Activated CD4-positive, CD25-positive, alpha-beta regulatory T cell treated with anti-CD3 and anti-CD28 coated beads, Interleukin-2, amount 50 U/mL, for 24 hours (primary cell): ENCODE measurements at places on chromosomes 2 and 18.

GRCh38 chr18:75159238-75159518, 49.8 kb downstream of the PTGR3 start:
- no peak for ATAC-seq

GRCh38 chr2:12032398-12032797, 286.0 kb downstream of the LPIN1 start:
- no peak for ATAC-seq

DNA sequence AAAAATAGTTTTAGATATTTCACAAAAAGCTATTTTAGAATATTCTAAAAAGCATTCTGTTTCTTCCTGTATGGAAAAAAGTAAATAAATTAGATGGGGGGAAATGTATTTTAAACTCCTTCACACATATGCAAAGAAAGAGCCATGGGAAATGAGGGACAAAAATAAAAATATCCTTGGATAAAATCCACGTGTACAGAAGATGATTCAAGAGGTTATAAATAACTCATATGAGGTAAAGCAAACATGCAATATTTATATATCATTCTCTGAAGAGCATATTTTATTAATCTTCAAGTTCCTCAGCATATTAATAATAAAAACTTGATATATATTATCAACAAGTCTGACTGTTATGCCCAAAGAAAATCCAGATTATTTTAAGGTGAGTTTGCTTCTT, 8.8 kb upstream of the GFPT1 start:
- ATAC-seq, result no peak

- ATAC-seq, result no peak
These were observed 114.5 kb downstream of the CDH2 start for GRCh38 chr18:28062443-28062842.
